ENCODE measurements at places on chromosomes 4 and X.
A peak's percentile ranks its signal among the peaks of the same experiment; 100 is the strongest.

- no peak for DNase-seq
Observed at GRCh38 chrX:24480400-24480865, 15.3 kb downstream of the PDK3 start.

DNA sequence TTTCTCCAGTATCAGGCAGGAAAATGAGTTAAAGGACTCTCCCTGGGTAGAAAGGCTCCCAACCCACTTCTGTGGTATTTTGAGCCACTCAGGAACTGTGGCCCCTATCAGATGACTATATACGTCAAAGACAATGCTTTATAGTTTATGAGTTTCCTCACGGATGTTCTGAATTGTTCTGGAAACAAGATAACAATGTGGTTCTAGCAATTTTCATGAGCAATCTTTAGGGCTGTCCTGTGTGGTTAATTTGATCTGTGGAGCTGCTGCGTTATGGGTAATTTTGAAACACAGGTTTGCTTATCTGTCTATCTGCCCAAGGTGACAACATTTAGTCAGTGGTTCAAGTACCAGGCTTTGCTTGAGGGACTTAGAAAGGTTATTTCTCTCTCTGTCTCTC is 46.7 kb upstream of the IL2 start:
- DNase-seq = no peak

DNA sequence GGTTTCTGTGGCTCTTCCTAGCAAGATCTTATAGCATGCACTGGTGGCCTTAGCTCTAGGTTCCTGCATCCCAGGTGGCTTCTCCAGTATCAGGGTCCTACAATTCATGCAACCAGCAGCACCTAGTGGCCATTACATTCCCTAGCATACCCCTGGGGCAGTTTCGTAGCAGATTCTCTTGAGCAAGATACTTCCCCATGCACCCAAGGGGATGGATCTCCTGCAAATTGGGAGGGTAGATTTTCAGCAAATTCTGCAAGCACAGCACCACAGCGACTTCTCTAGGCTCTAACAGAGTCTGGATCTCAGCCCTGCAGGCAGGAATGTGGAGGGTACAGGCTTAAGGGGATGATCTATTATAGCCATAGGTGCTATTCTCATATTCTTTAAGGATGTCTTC is 13.1 kb upstream of the SLC9B1 start:
- DNase-seq = no peak

- no peak for DNase-seq
Observed at GRCh38 chr4:19010761-19011160, 989.2 kb upstream of the LCORL start.

DNA sequence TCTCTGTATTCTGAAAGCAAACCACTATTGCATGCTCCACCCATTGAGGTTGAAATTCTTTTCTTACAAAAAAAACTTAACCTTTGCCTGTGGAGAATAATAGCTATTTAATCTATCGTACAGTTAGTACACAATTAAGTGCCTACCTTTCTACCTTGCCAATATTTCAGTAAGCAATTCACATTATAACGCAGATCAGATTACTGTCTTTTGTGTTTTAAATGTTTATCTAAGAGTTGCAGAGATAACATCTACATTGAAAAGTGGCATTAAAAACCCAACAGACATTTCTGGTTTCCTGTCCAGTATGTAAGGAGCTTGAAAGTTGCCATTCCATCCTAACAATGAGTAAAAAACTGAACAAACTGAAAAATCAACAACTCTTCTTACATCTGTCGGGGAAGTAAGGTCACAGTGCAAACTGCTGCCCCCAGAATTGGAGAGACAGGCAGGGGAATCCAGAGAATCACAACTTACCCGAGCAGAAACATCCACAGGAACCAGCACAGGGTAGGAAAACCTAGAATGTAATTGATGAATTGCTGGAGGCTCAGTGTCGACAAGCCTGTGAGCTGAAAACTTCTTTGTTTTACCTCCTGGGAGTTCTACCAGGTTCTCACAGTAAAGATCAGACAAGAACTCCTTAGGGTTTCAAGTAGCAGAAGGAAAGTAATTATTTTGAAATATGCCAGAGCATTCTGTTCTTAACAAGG is 27.3 kb upstream of the ACSL4 start:
- no peak for DNase-seq

GRCh38 chrX:45577361-45577760 is 376.7 kb upstream of the DIPK2B start:
- DNase-seq = no peak

GRCh38 chrX:123036401-123036800 is 147.7 kb upstream of the GRIA3 start:
- DNase-seq = no peak

GRCh38 chrX:87160435-87161010 is 357.1 kb upstream of the KLHL4 start:
- no peak for DNase-seq

- peak; percentile 94 for DNase-seq
Observed at GRCh38 chrX:71283403-71284143, at the start of gene NONO. NONO (plus strand) TSS chrX:71283635; CDS start chrX:71290638, 7,003 bp downstream.

DNA sequence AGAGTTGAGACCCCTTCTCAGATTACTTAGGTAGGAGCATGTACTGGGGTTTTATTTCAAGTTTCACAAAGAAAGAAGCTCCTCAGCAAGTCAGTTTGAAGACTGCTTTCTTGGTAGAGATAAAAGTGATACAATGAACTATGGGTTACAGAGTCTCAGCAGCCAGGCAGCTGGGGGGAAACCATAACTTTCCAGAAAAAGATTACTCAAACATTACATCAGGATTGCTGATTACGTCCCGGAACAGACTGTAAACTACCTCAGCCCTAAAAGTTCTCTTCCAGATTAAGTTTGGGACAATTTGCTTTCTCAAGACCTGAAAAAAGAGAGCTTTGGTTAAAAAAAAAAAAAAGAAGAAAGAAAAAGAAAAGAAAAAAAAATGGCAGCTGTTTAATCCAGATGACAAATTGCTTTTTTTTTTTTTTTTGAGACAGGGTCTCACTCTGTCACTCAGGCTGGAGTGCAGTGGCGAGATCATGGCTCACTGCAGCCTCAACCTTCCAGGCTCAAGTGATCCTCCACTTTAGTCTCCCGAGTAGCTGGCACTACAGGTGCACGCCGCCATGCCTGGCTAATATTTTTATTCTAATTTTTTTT is 16.6 kb downstream of the SAT1 start:
- no peak for DNase-seq

DNA sequence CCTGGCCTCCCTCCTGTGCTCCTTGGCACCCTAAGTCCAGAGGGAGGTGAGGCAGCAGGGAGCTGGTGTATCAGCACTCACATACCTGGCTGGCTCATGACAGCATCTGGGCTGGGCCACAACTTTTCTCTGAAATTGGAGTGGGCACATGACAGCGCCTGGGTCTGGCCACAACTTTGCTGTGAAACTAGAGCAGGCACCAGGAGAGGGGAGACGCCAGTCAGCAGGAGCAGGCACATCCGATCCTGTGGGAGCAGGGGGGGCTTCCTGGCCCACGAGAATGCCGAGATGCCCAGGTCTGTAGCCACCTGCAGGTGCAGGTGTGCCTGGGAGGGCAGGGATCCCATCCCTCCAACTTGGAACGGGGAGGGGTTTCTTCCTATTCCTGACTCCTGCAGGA is 69.7 kb upstream of the PPP3CA start:
- no peak for DNase-seq

Data from HCEC 1CT (cell line).